Right atrium auricular region (tissue), 2 donors: ENCODE measurements at places on chromosomes 12 and 14. TPM values are rescaled to one million over a fixed set of nuclear protein-coding genes. Genes with fewer than 3 reads are reported as not detected.

Gene IAPP
- total RNA-seq, result not detected

DNA sequence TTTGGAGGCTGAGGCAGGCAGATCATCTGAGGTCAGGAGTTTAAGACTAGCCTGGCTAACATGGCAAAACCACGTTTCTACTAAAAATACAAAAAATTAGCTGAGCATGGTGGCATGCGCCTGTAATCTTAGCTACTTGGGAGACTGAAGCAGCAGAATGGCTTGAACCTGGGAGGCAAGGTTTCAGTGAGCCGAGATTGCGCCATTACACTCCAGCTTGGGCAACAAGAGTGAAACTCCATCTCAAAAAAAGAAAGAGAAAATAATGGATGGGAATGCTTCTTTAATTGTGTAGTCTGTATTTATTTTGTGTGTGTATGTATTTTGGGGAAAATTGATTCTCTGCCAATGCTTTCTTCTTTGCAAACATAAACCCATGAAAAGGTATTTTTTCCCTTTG is 32.5 kb downstream of the SRGAP1 start:
- H3K4me1 ChIP-seq, result no peaks in the 10 kb centered on the region
- DNase-seq, result no peak
- no peaks in the 10 kb centered on the region for H3K27me3 ChIP-seq
- no peak overlapping the region for H3K4me3 ChIP-seq

DNA sequence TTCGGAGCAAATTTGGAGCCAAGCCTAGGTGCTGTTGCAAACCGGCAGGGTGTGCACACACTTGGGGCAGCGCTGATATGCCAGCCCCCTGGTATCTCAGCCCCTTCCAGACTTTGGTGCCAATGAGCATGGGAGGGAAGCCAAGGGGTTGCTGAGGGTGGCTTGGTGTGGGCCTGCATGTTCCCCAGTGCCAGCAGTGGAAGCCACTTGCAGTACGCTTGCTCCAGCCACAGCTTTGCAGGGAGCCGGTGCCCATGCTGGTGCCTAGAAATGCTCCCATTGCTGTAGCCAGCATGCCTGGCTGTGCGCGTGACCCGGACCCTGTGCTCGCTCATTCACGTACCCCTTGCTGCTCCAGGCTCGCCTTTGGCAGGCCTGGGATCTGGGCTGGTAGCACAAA is 67.1 kb upstream of the DNM1L start:
- H3K27ac ChIP-seq, result no peak overlapping the region
- peaks cover 37% of the 10 kb centered on the region for H3K36me3 ChIP-seq
- DNase-seq, result no peak
- no peaks in the 10 kb centered on the region for H3K27me3 ChIP-seq
- H3K4me3 ChIP-seq, result no peak overlapping the region

DNA sequence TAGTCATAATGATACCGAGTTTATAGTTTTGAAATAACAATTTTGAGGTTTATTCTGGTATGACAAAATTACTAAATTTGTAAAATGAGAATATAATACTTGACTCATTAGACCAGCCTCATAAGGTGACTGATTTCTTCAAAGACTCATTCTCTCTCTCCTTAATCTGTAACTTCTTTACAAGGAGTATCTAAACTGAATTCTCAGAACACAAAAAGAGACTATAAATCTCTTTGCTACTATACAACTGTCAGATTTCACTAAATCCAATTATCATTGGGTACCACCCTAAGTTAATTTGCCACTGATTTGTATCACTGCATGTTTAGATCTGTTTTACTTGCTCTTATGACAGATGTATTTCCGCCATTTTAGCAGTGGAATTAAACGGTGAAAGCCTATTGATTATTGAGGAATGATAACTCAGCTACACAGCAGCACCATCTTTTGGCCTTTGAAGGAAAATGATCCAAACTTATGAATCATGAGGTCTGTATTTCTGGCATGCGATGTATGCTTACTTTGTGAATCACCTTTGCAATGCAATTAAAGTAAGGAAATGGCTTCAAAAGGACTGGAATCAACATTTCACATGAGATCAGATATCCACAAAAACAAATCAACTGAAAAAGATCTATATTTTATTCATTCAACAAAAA is 161.2 kb downstream of the RERGL start:
- H3K4me3 ChIP-seq, result no peak overlapping the region
- no peaks in the 10 kb centered on the region for H3K4me1 ChIP-seq
- H3K27me3 ChIP-seq, result no peaks in the 10 kb centered on the region
- no peak for DNase-seq
- H3K27ac ChIP-seq, result no peak overlapping the region
- H3K36me3 ChIP-seq, result no peaks in the 10 kb centered on the region

GRCh38 chr14:54333511-54333910 is 63.3 kb upstream of the CDKN3 start:
- no peaks in the 10 kb centered on the region for H3K36me3 ChIP-seq
- no peak for DNase-seq
- no peaks in the 10 kb centered on the region for H3K4me1 ChIP-seq
- no peaks in the 10 kb centered on the region for H3K27me3 ChIP-seq

GRCh38 chr12:42070036-42070435 is 74.6 kb downstream of the GXYLT1 start:
- no peaks in the 10 kb centered on the region for H3K4me1 ChIP-seq
- no peak for DNase-seq
- no peak overlapping the region for H3K4me3 ChIP-seq
- H3K27ac ChIP-seq, result no peak overlapping the region
